ENCODE measurements at places on chromosomes 16 and 17.
A peak's percentile ranks its signal among the peaks of the same experiment; 100 is the strongest.

- no peak for DNase-seq
Observed at GRCh38 chr16:89749637-89750036, 28.3 kb downstream of the ZNF276 start.

GRCh38 chr16:74926805-74927204 is 58.1 kb downstream of the WDR59 start:
- no peak for DNase-seq

GRCh38 chr16:75676909-75677308 is at the start of gene CPHXL2:
TSS of gene CPHXL2 (minus strand) at chr16:75677009. CDS start at chr16:75676999, 10 bp downstream.
- DNase-seq: no peak

DNA sequence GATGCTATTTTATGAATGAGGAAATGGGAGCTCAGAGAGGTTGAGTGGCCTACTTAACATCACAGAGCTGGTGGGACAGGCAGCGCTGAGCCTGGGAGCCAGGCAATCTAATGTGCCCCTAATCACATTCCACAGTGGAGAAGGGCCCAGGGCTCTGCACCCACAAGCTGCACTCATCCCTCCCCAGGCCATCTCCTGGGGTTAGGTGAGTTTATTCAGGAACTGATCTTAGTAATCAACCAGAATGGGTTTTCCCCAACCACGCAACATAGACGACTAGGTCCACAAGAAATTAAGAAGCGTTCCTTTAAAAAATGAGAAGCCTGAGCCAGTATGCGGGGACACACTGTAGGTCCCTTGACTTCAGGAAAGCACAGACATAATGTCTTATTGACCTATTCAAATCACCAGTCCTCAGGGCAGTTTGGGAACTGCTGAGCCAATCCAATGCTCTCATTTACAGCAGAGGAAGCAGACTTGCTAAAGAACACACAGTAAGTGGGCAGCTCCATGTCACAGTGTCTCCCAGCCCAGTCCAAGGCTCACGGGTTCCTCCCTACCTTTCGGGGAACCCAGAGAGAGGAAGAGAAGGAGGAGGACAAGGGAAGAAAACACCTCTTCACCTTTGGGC is 2.3 kb downstream of the MPP3 start:
- no peak for DNase-seq

DNA sequence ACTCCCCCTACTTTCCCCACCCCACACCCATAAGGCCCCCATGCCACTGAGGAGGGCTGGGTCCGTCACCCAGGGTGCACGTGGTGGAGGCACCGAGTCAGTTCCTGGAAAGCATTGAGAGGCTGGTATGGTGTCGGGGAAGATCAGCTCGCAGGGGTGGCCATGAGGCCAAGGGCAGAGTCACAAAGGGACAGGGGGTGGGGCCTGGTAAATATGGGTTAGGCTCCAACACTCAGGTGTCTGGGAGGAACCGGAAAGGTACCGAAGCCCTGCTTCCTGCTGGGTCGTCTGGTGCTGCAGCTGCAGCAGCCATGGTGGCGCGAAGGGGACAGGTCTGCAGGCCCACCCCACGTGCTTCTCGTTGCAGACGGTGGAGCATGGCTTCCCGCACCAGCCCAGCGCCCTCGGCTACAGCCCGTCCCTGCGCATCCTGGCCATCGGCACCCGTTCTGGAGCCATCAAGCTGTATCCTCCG is 30.2 kb downstream of the LLGL2 start:
- DNase-seq: no peak

DNA sequence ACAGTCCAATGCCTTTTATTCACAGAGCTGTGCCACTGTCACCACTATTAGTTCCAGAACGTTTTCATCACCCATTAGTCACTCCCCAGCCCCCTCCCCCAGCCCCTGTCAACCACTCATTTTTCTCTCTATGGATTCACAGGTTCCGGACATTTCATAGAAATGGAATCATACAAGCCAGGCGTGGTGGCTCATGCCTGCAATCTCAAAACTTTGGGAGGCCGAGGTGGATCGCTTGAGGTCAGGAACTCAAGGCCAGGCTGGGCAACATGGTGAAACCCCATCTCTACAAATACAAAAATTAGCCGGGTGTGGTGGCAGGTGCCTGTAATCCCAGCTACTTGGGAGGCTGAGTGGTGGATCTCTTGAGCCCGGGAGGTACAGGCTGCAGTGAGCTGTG is 759 bp upstream of the PAM16 start:
- DNase-seq: no peak

GRCh38 chr17:19753661-19754463 is 5.8 kb upstream of the ALDH3A1 start:
- DNase-seq: no peak

- DNase-seq: no peak
Observed at GRCh38 chr17:48605991-48606891, 1.5 kb upstream of the HOXB6 start.

GRCh38 chr17:45676695-45677094 is 107.4 kb upstream of the CRHR1 start:
- no peak for DNase-seq

- DNase-seq: peak; percentile 67
Observed at GRCh38 chr17:50055426-50056216, at the start of gene ITGA3. TSS of gene ITGA3 (plus strand) at chr17:50056110. CDS start at chr17:50056440, 330 bp downstream.

DNA sequence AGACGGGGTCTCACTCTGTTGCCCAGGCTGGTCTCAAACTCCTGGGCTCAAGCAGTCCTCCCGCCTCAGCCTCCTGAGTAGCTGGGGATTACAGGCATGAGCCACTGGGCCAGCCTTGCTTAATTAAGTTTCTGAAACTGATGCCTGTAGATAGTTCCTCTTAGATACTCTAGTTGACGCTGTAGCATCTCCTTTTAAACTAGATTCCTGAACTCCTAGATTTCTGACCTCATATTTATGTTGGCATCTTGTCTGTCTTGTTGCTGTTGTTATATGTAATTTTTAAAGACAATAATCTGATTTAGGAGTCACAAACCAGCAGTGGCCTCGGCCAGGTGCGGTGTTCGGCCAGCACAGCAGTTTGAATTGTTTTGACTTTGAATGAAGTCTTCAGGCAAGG is 37.5 kb downstream of the DHRS7B start:
- no peak for DNase-seq

DNA sequence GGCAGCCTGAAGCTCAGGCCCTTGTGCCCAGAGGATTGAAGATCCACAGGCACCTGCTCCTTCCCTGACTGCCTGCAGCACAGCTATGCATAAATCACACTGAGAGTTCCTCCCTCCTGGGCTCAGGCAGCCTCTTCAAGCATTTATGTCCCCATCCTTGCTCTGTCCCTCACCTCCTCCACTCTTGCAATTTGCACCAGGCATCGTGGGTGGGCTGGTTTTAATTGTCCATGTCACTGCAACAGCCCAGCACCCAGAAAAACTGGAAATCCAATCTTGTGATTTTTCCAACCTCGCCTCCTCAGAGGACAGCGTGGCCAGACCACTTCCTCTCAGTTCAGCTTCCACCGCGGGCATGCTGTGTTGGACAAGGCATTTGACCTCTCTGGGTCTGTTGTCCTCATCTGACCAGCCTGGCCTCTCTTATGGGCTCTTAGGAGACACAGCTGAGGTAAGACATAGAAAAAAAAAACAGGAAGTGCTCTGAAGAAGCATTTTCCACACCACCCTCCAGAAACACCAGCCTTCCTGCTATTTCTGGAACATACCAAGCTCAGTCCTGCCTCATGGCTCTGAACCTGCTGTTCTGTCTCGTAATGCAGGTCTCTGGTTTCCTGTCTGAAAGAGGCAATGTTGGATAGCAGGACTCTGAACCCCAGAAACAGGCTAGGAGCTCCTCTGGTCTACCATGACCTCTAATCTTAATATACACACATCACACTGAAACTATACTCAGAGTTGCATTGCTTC is 8.3 kb downstream of the TMEM114 start:
- DNase-seq: no peak

- DNase-seq: no peak
Observed at GRCh38 chr16:86215979-86216585, 294.2 kb upstream of the FOXF1 start.

GRCh38 chr17:42846594-42847280 is 2.4 kb downstream of the AOC2 start:
- no peak for DNase-seq

- no peak for DNase-seq
Observed at GRCh38 chr17:54813896-54814295, 86.8 kb upstream of the TOM1L1 start.

- peak; percentile 40 for DNase-seq
Observed at GRCh38 chr17:80899402-80900268, 92.0 kb upstream of the CHMP6 start.

DNA sequence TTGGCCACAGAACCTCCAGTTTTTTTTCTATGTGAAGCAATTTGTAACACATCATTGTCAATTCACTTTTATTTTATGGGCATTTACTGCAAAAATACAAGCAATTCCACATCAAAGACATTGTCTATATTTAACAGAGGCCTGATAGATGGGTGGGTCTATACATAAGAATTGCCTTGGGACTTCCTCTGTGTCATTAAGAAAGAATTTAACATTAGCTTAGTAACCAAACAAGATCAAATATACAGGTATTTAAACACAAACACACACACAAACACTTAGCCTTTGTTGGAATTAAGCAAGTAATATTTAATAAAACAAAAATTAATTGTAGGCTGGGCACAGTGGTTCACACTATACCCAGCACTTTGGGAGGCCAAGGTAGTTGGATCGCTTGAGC is 4.3 kb upstream of the PITPNC1 start:
- DNase-seq: no peak

- no peak for DNase-seq
Observed at GRCh38 chr17:27481327-27481726, 25.1 kb downstream of the KSR1 start.

DNA sequence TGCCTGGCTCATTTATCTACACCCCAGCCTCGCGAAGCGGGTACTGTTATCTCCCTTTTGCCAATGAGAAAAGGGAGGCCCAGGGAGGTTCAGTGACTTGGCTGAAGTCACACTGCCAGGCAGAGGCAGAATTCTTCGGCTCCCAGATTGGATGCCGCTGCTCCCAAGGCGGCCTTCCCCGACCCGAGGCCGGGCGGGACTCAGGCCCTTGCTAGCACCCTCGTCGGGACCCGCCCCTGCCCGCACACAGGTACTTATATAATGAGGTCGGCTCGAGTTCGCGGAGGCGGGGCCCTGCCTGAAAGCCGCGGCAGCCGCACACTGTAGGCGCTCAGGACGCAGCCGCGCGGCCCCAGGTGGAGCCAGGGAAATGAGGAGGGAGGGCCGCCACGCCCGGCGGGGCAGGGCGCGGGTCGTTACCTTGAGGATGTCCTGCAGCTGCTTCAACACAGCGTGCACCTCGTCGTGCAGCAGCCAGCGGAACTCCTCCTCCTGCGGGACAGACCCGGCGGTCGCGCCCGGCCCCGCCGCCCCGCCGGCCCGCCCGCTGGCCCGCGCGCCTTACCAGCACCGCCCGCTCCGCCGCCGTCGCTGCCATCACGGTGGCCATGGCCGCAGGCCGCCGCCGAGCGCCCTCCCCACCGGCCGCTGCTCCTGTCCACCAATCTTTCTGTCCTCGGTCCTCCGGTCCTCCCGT is at the start of gene ROGDI:
Gene ROGDI (minus strand): TSS at position 672 of the 697 bp plus-strand sequence. CDS start 62 bp downstream, at position 610.
- peak; percentile 88 for DNase-seq

DNA sequence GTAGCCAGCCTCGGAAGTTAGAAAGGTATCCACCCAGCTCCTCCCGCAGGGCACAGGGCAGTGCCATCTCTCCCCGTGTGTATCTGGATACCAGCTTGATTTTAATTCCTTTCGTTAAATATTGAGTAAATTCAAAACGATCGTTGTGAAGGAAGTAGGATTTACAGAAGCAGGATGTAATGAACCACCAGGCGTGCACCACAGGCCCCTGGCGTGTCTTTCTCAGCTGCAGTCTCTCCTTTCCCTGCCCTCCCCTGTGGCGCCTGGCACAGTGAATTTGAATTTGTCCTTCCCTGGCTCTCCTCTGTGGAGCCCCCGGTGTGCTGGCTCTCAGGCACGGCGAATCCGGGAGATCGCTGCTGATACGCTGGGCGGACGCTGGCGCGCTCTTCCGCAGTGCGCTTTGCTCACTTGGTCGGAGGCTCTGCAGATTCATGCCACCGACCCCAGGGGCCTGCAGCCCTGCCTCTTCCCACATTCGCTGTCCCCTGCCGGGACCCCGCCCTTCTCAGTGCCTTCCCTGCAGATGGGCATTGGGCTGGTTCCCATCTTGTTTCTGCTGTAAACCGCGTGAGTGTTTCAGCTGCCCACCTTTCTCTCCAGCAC is 164.6 kb downstream of the RPTOR start:
- no peak for DNase-seq

DNA sequence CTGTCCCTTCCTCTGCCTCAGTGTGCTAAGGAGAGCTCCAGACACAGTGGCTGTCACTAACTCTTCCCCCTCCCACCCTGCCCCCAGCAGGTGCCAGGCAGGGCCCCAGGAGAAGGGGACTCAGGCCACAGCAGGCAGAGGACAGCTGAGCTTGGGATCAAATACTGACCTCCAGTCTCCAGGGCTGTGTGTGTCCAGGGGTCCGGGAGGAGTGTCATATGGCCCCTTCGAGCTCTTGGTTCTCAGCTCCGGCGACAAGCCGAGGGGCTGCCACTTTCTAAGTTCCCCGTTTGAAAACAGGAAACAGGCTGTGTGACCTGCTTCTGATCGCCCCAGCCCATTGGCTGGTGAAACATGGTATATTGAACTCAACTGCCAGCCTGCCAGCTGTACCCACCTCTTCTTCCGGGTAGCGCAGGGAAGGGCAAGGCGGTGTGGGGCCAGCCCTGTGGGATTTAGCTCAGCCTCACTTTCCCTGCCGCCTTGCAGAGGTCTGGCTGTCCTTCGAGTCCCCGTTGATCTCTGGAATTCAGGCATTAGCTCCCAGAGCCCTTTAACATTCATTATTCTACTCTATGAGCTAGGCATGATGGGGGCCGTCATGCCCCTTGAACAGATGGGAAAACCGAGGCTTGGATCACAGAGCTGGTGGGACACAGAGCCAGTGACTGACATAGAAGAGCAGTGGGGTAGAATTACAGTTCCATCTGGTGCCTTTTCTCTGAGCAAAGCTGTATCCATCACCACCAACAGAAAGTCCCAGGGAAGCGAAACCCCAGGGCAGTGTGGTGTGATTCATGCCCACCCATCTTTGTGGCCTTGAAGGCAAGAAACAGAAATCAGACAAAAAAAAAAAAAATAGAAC is at the start of gene SNX20:
Gene SNX20 (minus strand): TSS at position 292 of the 865 bp plus-strand sequence. CDS start 3,786 bp downstream, outside the sequence.
- DNase-seq: no peak

DNA sequence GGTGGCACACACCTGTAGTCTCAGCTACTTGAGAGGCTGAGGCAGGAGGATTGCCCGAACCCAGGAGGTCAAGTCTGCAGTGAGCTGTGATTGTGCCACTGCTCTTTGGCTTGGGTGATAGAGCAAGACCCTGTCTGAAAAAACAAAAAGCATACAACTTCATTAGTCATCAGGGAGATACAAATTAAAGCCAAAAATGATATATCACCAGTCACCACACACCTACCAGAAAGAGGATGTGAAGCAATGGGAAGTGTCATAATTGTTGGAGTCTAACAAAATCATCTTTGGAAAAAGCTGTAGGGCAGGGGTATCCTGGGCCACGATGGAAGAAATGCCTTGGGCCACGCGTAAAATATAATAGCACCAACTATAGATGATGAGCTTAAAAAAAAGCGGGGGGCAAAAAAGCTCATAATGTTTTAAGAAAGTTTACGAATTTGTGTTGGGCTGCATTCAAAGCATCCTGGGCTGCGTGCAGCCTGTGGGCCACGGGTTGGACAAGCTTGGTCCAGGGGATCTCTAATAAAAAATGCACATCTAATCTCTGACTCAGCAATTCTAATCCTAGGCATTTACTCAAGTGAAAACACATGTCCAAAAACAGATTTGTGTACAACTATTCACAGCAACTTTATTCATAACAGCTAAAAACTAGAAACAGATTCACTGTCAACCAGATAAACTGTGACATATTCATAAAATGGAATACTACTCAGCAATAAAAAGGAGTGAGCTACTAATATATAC is 65.9 kb downstream of the HIC1 start:
- no peak for DNase-seq
